ENCODE measurements at places on chromosomes 6 and 20.

- DNase-seq = no peak
These were observed 94.9 kb upstream of the ADGRF1 start for GRCh38 chr6:47137073-47137472.

DNA sequence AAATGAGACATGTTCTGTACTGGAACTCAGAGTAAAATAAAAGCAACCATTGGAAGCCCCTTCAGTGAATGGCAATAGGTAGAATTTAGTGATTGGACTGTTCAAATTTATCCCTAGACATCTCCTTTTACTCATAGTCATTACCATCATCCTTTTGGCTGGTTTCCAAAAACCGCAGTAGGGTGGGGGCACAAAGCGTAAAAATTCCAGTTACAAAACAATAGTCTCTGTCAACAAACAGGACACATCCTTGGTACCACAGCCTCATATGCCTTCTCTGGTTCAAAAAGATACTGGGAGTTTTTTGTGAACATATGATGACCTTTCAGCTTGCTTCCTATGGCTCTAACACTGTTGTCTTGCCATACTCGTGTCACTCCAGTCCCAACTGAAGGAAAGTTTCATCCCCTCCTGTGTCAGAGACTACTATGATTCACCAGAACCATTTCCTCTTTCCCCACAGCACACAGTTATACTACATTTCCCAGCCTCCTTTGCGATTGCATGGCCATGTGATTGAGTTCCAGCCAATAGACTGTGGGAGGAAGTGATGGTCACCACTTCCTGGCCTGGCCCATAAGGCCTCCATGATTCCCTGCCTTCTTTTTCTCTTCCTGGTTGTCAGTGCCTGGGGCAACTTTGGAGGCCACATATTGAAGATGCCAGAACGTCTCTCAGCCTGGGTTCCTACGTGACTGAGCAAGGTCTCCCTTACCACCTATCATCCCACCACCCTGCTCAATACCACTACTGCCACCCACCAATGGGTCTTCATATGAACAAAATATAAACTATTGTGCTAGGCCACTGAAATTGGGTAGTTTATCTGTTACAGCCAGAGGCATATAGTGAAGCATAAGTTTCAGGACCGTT is 162.4 kb downstream of the ID4 start:
- DNase-seq = peak; percentile 49

DNA sequence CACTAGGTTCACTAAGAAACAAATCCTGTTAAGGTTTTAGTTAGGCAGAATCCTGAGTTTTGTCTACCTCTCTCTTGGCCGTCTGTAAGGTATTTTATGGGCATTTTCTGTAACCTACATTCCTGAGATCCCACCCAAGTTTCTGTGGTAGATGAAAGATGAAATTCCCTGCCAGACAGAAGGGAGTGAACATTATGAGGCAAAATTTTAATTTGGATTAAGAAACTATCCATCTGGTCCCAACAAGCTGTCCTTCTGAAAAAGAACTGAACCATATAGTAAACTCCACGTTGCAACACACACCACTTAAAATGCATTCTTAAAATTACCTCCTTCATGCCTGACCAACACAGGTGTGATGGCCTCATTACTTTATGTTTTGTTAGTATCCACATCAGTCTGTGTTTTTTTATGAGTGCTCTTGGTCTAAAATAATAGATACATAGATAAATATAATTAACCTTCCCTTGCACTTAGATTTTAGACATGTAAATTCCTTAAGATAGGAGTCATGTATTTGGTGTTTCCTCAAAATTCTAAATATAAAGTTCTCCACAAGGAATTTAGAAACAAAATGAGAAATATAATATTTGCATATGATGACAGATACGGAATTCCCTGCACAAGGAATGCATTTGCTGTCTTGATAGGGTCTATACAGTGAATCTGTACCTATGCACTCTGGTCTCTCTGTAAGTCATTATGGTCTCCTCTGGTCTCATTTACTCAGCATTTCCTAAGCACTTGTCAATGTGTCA is 86.5 kb downstream of the CHD6 start:
- DNase-seq = no peak

GRCh38 chr6:52333840-52334200 is 28.1 kb upstream of the PAQR8 start:
- no peak for DNase-seq

- peak; percentile 3 for DNase-seq
These were observed 62.6 kb downstream of the PRPH2 start for GRCh38 chr6:42659806-42660205.

DNA sequence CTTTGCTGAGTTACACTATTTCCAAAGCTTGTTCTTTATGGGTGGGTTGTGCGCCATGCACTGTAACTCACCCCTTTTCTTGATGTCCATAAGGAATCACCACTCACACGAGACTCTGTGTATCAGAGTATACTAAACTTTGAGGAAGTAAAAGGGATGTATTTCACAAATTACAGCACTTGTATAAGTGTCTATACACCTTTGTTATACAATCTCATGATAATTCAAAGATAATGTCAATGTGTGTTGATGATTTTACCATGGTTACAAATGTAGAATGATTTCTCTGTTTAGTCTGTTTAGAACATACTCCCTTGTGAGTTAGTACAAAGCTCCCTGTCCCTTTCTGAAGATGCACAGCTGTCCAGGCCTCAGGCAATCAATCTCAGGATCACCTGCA is 922.2 kb upstream of the MAP3K7 start:
- no peak for DNase-seq

DNA sequence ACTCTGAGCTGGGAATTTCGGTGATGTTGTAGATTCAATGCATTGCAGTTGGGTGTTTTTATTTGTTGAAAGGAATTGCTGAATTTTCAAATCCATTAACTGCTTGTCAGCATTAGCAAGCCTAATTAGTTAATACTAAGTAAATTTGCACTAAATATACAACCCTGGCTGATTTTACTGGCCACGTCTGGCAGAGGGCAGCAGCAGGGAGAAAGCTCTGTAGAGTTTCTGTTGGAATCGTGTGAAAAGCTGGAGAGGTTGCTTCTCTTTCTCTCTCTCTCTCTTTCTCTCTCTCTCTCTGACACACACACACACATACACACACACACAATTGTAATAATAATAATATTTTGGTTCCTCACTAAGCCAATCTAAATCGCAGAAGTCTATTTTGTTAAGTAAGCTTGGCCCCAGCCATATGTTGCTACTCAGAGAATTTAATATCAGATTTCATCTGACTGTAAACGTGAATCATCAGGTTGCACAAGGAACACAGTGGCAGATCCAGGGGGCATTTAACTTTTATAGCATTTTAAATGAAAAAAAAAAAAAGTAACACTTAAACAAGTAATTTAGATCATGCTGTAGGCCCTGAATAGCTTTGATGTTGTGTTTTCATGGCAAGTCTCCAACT is 289.5 kb downstream of the ESR1 start:
- DNase-seq = peak; percentile 83

- DNase-seq = peak; percentile 8
These were observed 409.5 kb downstream of the BTBD3 start for GRCh38 chr20:12327205-12327604.

DNA sequence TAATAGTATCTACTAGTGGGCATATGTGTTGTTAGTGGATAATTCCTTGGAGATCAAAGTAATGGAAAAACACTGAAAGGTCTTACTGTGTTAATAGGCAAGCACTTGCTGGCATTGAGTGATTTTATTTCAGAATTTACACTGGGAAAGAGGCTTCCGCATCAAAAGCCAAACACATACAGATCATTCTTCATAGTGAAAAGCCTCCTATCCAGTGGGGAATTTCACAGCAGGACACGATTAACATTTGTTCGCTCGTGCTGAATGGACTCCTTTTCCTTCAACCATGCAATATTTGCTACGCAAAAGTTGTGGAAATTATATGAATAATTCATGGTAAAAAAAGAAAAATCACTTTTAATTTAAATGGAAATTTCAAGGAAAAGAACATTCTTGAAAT is 26.4 kb downstream of the GABRR1 start:
- no peak for DNase-seq
